ENCODE measurements at places on chromosomes 1 and 21.
A peak's percentile ranks its signal among the peaks of the same experiment; 100 is the strongest.

DNA sequence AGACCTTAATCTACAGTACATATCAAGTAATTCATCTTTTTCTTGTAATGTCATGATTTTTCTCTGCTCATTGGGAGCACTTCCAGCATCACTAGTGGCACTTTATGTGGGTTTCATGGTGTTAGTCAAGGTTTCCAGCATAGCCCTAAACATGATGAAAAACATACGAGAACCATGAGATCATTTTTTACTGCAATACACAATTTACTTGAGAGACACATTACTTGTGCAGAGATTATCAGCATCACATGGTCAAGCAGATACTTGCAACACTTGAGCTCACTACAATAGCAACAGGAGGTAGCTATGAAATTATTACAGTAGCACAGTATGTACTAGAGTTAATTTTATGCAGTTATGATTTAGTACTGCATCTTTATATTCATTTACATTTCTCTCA is 36.4 kb downstream of the ITGB3BP start:
- no peak for DNase-seq

DNA sequence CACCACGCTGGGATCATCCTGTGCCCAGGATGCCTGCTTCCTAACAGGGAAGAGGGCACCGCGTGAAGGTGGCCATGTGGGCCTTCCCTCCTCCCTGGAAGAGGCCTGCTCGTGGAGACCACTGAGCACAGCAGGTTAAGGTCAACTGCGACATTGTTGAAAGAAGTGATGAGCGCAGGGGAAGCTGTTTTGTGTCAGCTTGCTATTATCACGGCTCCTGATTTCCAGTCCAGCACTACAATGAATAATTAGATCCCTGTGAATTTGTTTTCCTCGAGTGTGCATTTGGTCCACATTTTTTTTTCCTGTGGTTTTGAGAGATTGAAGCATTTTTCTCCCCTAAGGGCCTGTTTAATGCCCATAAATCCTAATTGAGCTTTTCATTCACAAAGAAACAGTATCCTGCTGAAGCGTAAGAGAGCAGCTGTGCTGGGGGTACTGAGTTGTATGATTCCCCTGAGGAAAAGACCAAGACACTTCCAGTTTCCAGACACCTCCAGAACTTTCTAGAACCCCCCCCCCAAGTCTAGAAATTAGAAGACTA is 204.9 kb downstream of the KCNJ6 start:
- DNase-seq, result no peak

DNA sequence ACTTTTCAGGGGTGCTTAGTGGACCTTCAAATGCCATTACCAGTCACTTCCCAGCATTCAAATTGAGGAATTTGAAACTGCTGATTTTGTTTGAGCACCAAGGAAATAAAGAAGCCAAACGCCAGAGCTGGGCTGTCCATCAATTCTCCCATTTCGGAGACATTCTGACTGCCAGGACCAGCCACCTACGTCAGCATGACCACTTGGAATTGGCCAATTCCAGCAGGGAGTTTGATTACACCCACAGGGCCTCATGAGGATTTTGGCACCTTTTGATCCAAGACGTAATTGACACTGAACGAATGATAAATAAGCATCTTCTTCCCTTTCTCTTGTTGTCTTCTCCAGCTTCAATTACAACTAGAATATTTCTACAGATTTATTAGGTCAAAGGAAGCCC is 40.2 kb downstream of the GREM2 start:
- DNase-seq, result no peak

- DNase-seq, result peak; percentile 100
These were observed 361.1 kb downstream of the TGFB2 start for GRCh38 chr1:218705911-218706893.

- peak; percentile 55 for DNase-seq
These were observed 8.2 kb downstream of the THRAP3 start for GRCh38 chr1:36232212-36233095.

DNA sequence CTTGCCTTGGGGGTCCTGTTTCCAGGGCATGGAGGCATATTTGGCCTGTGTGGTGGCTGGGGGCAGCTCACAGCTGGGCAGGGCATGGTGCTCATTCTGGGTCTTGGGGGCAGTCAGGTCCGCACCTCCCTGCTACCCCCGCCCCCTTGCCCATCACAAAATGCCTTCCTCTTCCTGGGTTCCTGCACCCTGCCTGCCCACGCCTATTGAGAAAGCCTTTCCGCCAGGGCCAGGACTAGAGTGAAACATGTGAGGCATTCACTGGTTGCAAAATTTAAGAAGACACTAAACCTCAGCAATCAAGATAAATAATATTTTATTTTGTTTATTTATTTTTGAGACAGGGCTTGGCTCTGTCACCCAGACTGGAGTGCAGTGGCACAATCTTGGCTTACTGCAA is 19.7 kb downstream of the PTAFR start:
- no peak for DNase-seq

DNA sequence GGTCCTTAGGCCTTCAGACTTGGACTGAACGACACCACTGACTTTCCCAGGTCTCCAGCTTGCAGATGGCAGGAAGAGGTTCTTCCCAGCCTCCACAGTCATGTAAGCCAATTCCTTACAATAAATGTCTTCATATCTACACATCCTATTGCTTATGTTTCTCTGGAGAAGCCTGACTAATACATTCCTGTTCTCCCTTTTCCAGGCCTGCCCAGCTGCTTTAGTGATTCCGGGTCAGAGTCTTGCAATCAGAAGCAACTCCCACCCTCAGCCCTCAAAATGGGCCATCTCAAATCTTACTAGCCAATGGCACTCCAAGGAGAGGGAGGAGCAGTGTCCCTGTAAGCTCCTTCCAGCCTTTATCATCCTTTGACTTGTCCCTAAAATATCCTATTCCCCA is 16.4 kb upstream of the CPT2 start:
- no peak for DNase-seq

DNA sequence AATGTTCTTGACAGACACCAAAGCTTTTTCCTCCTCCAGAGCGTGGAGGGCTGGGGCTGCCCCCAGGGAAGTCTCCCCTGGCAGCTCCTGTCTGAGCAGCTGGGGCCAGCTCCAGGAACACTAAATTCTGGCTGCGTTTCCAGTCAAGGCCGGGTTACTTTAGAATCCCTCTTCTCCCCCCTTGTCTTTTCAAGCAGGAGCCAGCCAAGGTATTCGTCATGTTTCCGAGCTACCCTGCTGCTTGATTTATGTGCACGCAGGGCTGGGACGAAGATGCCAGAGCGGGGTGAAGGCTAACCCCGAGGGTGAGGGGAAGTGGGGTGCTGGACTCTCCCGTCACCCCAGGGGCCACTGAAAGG is 68.1 kb upstream of the ANGPTL1 start:
- DNase-seq, result no peak

DNA sequence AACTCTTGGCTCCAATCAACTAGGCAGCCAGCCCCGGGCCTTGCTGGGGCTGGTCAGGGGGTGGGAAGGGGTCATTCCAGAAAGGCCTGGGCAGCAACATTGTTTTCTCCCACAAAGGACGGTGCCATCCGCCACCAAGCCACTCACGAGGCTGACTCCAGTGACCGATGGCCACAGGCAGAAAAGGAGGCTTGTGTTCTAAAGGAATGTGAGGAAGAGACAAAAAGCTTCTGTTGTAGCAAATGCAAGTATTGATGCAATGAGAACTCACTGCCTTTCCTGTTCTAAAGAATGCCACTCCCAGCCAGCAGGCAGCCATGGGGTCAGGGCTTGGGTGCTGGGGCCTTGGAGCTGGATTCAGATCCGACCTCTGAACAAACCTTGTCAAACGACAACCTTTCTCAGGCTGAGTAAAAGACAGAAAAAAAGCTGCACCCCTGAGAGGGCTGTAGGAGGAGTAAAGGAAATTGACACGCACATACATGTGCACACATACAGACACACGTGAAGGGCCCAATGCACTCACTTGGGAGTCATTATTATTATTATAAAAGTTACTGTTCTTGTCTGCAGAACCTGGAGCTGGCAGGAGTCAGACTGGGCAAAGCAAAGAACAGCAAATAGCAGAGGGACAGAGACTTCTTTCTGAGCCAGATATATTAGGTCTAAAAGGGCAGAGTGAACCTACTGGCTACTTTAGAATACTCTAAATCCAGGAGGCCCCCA is 13.9 kb upstream of the PRMT2 start:
- DNase-seq, result no peak

DNA sequence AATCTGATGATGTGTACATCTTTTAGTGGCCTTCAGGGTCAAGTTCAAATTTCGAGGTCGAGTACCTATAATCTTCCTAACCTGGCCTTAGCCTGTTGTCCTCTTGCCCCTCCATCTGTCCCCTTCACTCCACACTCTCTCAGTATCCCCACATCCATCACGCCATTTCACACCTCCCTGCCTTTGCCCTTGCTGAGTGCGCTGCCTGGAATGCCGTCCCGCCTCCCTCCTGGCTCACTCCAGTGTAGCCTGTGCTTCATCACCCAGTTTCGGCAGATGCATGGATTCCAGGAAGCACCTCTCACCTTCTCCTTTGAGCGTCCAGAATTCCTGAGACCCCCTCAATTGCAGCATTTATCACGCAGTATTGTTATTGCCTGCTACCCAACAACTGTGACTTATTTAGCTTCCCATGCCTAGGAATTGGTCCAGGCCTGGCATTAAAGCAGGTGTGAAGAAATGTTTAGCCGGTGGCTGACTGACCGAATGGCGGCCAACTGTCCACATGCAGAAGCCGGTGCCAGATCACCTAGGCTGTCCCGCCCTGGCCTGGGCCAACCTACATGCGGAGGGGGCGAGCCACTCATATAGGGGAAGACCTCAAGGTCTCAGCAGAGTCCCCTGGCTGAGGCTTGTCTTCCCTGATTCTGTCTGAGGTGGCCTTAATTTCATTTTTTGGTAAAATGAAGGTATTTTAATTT is 34.5 kb downstream of the MYOM3 start:
- DNase-seq, result no peak

DNA sequence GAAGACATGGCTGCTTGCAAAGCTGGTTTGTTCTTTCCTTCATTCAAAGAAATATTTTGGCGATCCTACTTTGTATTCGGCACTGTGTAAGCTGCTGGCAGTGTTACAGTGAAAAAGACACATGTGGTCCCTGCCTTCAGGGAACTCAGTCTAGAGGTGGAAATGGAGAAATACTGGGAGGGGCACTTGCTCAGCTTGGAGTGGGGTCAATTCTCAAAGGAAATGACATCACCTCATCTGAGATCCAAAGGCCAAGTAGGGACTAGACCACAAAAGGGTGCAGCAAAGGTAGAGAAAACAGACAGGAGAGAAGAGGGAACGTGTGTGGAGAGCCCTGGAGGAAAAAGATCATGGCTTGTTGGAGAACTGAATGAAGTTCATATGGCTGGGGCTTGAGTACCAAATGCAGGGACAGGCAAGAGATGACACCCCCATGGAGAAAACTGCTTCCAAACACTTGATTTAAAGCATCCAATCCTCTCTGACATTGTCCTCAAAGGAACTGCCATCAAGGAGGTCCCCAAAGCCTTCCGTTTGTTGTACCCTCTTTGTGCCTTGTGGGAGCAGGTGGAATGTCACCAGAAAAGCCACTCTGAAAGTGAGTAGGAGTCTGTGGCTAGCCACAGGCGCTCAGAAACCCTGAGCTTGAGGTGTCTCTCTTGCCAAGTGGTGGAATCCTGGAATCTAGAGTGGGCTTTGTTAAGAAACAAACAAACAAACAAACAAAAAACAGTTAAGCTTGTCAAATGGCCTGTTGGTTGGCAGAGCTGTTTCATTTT is 48.3 kb upstream of the TDRD10 start:
- peak; percentile 80 for DNase-seq

DNA sequence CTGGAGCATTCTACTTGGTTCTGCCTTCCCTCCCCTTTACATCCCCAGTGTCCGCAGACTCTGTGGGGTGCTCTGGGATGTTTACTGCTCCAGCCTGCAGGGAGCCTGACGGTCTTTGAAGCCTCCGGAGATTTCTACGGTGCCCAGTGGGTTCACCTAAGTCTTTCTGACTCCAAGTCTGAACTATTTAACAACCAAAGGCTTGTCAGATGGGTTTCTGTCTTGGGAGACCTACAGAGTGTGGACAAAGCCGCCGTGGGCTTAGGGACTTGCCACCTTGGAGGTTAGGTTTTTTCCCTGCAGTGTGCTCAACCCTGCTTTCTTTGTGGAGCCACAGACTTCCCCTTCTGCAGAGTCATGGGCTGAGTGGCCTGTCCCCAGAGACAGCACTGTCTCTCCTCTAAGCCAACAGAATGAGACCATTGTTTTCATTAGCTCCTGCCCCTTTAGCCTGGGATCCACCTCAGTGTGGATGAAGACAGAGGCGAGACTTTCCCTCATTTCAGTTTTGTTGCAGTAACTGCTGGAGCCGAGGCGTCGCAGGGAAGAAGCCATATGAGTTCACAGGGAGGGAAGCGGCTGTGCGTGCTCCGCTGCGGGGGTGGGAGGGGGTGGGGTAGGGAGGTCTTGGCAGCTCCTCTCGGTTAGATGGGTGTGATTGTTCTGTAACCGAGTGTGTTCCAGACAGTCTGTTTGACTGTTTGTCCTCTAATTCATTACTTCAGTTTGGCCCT is 120.7 kb downstream of the CNIH3 start:
- DNase-seq, result no peak

DNA sequence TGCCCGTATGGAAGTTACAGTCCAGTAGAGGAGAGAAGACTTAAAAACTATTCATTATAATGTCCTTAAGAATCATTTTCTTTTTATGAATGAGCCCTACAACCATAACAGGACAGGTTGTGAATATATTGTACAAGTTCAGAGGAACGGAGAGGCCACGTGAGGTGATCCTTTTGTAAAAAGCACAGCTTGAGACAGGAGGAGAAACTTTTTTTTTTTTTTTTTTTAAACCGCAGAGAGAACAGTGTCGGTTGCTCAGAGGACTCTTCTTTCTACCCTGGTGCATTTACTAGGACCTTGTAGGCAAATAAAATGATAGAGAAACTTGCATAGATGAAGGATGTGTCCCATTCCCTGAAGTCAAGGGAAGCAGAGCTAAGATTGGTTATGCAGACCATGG is 32.1 kb downstream of the DYRK1A start:
- no peak for DNase-seq

GRCh38 chr1:162144853-162145252 is 75.4 kb downstream of the NOS1AP start:
- DNase-seq, result no peak

DNA sequence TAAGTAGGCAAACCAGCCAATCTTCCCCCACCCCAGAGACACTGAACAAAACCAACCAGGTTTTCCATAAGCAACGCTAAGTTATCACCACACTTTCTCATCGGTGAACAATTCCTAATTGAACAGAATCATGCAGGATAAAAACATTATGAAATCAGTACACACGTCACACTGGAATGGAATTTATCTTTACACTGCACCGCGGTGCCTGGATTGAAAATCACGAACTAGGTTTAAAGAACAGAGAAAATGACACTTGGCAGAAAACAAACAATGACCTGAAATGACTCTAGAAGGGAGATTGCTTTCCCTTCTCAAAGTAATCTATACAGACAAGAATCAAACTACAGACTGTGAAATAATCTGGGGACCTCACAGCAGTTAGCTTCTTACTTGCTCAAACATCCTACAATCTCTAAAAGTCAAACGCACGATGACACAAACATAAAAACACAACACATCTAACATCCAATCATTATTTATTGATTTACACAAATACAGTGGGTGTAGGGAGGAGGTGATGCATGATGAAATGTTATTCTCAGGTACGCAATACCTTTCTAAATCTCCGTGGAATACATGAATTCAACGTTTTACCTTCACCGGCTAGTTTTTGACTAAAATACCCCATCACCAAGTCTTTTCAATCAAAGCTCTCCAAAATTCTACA is 1.9 kb downstream of the EIF4G3 start:
- peak; percentile 69 for DNase-seq

GRCh38 chr21:25850126-25850842 is 115.5 kb downstream of the GABPA start:
- DNase-seq, result peak; percentile 21
